ENCODE measurements at places on chromosomes 1 and 21.

DNA sequence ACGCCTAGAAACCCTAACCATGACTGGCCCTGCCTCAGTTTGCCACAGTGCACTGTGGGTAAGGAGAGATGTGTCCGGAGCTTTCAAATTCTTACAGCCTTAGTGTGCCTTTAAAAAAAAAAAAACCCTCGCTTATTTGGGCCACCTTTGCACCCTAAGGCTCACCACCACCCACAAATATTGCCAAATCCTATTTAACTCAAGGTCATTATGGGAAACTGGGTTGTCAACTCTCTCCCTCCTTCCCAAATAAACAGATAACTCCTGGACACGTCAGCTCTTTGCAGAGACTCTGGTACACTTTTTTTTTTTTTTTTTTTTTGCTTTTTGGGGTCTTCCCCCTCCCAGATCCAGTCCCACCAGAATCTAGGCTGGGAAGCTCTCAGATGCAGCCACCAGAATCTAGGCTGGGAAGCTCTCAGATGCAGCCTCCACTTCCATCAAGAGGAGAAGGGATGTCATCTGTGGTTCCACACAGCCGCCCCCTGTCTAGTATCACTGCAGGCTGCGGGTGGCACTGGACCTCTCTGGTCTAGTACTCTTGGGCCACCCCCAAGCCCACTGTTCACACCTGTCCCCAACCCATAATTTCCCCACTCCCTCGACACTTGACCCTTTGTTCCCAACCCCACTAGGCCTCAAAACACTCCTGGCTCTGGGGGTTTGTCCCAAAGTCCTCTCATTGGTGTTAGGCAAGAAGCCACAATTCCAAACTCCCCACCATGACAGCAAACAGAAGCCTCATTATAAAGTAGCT is 3.4 kb downstream of the DHRS3 start:
- DNase-seq = no peak

DNA sequence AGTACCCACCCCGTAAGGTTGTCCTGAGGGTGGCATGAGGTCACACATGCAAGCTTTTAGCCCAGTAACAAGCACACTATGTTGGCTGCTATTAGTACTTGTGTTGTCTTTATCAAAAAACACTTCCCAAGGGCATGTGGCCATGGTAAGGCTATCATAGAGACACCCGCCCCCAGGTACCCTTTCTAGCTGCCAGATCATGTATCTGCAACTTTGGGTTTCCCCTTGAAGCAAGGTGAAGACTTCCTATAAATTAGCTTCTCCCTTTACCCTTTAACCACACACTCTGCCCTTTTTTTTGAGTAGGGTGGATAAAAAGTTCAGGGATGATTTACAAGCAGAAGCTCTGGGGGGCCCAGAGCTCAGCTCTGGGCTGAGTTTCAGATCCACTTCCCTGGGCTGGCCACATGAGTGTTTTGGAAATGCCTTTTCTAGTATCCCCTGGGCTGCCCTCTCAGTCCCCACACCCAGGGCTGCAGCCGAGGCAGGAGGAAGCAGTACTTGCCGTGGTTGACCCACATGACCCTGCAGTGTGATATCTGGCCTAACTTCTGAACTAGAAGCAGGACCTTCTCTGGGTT is 2.0 kb downstream of the ZDHHC18 start:
- no peak for DNase-seq

DNA sequence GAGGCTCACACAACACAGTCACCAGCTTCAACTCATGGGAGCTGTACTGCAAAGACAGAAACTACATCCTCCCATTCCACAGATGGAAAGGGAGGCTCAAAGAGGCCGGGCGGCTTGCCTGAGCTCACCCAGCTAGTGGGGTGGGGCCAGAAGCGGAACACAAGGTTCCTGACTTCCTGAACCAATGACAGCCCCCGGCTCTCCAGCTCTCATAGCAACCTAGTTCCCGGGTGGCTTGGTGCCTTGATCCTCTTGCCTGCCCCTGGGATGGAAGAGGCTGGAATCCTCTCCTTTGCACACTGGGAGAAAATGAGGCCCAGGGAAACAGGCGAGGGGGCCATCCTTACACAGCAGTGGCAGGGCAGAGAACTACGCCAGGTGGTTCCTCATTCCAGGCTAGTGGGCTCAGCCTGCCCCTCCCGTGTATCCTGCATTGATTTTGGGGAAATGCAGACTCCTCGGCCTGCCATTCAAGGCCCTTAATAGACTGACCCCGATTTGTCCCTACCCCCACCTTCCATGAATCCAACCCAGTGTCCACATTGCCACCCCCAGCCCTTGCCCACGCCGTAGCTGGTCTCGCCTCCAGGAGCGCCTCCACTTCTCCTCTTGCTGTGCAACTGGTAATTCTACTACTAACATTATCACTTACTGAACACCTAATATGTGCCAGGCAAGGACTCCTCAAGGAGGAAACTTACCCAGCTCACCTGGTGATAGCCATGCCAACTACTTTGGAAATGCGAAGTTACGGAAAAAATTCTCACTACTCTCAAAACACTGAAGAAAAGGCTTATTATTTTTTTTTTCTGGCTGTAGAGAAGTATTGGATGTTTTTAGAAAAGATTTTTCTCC is 5.0 kb downstream of the RAP1GAP start:
- no peak for DNase-seq

GRCh38 chr21:46468108-46468774 is 9.6 kb downstream of the DIP2A start:
- no peak for DNase-seq

- no peak for DNase-seq
Measured at GRCh38 chr1:165014753-165015152, 341.8 kb downstream of the LMX1A start.

DNA sequence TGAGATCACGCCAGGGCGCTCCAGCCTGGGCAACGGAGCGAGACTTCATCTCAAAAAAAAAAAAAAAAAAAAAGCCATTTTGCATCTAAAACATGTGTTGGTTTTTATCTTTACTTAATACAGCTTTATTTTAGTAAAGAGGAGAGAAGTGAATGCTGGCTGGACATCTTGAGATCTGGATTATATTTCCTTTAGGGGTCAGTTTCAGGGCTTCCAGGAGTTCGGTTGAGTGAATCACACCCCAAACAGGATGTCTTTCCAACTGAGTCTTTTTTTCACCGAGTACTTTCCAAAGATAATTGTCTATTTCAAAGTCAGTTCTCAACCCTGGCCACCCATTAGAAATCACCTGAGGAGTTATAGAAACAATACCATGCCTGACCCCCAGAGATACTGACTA is 16.6 kb upstream of the IPP start:
- no peak for DNase-seq

GRCh38 chr1:83998498-83999315 is at the start of gene TTLL7:
TTLL7 (minus strand) TSS chr1:83999132; CDS start chr1:83952211, 46,921 bp downstream.
- DNase-seq = peak; percentile 93

DNA sequence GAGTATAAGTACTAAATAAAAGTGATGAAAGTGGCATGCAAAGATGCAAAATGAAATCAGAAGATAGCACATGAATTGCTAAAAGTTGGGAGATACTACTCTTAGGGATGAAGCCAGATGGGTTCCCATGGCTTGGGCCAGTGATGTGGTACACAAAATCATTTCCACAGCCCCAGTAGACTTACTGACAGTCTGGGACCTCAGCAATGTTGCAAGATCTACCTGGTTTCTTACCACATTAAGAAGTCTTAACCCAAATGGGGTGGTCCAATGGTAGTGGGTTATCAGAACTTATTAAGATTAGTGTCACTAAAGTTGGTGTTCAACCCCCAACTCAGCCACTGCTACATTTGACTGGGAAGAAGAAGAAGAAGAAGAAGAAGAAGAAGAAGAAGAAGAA is 227.7 kb upstream of the IRF2BP2 start:
- DNase-seq = no peak

- DNase-seq = no peak
Measured at GRCh38 chr1:56644064-56644918, 823 bp upstream of the PRKAA2 start.

DNA sequence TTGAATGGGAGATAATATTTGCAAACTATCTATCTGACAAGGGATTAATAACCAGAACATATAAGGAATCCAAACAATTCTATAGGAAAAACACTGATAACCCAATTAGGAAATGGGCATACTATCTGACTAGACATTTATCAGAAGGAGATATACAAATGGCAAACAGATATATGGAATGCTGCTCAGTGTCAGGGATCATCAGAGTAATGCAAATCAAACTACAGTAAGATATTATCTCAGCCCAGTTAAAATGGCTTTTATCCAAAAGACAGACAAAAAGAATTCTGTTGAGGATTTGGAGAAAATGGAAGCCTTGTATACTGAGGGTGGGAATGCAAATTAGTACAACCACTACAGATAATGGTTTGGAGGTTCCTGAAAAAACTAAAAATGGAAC is 758.0 kb upstream of the B3GALT2 start:
- no peak for DNase-seq

DNA sequence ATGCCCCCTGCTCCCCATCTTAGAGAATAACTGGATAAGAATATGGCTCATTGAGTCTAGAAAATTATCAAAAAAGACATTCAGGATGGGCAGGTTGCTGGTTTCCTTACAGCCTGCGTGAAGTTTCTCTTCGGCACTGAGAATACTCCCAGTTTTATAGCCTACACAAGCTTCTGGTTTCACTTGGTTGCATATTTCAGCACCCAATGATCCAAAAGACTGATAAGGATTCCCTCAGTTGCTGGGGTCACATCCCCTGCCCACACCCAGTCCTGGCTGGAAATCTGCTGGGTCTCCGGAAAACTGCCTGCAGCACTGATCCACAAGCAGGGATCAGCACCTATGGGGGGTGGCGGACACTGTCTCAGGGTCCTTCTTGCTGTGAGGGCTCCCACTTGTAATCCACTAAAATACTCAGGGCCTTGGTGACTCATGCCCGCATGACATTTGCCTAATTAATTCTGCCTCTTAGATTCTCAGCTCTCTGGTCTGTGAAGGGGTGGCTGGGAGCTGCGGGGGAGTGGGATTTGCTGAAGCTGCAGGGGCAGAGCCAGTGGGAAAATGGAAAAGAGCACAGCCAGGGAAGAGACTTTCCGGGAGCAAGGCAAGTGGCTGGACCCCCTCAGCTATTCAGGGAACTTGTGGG is 142.5 kb downstream of the ZNF648 start:
- no peak for DNase-seq

- no peak for DNase-seq
Measured at GRCh38 chr1:79646880-79647279, 640.4 kb upstream of the ADGRL4 start.

DNA sequence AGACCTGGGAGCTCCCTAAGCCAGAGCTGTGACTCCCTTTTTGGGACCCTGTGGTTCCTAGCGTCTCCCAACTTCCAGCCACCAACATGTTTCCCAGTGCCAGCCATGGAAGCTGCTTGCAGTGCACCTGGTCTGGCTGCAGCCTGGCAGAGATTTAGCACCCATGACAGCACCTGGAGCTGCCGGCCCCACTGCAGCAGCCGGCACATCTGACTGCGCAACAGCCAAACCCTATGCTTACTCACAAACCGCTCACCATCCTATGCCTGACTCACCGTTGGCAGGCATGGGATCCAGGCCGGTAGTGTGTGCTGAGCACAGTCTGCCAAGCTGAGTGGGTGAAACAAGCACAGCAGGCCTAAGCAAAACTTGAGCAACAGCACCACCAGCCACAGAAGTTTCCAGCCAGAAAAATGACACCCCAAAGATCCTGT is 435.9 kb upstream of the PRMT6 start:
- no peak for DNase-seq

DNA sequence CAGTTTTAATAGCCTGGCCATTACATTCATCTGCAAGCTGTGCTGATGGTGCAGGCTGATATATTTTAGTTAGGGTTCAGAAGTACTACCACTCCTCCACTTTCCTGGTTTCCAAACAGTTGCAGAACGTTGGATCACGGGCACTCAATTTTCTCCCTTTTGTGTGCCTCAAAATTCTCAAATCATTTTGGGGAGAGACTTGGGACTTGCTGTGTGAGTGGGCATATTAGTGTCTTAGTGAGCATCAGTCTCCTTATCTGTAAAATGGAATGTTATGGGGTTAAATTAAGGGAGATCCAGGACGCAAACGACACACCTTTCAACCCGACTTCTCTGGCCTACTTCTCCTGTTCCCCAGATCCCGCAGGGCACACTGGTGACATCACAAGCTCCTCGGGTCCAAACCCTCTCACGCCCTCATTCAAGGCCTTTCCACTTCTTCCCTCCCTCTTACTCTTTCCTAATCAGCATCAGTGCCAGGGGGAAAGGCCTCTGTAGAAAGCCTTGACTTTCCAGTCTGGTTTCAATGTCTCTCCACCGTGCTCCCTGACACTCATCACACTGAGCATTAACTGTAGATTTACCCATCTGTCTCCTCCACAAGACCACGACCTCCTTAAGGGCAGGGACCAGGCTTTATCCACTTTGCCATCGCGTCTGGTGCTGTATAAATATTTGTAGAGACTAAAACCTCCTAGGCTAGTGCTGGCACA is 1.2 kb downstream of the PIGP start:
- DNase-seq = peak; percentile 50

DNA sequence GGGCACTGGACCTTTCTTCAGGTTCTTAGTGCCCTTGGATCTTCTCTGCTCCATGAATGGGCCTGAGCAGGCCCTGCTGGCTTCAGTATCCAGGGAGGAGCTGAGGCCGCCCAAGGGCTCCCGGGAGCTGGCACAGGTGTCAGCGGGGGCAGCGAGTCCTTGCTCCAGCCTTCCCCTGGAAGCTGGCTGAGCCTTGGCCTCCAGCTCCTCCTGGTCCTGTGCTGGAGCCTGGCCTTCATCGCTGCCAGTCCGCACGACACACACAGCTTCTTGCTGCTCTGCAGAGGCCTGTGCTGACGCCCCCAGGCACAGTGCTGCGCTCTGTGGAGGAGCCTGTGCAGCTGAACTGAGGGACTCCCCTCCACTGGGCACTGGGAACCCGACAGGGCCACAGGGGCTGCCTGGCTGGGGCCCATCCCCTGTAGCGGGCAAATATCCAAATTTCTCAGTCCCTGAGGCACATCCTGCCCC is 1.7 kb downstream of the SPOCD1 start:
- DNase-seq = no peak

GRCh38 chr1:206932177-206932576 is 10.4 kb upstream of the FCMR start:
- DNase-seq = no peak

DNA sequence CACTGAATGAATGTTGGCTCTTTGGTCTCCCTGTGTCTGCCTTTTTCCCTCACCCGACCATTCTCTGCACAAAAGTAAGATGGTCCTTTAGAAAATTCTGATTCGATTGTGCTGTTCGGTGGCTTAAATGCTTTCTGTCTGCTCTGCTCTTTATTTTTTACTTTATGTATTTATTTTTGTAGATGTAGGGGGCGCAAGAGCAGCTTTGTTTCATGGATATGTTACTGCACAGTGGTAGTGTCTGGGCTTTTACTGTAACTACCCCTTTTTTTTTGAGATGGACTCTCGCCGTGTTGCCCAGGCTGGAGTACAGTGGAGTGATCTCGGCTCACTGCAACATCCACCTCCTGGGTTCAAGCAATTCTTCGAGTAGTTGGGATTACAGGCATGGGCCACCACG is 15.7 kb downstream of the NLRP3 start:
- DNase-seq = no peak

All from erythroblast (primary cell).